ENCODE measurements at places on chromosomes 6 and 20.

GRCh38 chr6:2469428-2469827 lies 224.0 kb upstream of the GMDS start:
- DNase-seq = no peak

DNA sequence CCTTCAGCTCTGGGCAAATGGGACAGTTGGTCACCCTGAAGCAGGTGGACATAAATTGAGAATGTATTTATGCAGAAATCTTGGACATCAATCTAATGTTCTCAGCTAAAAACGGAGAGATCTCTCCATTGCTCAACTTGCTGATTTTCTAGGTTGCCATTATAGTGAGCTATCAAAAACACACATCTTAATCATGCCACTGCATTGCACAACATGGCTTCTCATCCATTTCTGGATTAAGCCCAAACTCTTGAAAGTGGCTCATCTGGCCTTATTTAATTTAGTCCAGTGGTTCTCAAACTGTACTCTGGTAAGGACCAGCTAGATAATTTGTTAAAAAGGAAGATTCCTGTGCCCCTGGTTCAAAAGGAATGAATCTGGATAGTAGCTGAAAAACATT lies 324.9 kb upstream of the CITED2 start:
- DNase-seq = no peak

DNA sequence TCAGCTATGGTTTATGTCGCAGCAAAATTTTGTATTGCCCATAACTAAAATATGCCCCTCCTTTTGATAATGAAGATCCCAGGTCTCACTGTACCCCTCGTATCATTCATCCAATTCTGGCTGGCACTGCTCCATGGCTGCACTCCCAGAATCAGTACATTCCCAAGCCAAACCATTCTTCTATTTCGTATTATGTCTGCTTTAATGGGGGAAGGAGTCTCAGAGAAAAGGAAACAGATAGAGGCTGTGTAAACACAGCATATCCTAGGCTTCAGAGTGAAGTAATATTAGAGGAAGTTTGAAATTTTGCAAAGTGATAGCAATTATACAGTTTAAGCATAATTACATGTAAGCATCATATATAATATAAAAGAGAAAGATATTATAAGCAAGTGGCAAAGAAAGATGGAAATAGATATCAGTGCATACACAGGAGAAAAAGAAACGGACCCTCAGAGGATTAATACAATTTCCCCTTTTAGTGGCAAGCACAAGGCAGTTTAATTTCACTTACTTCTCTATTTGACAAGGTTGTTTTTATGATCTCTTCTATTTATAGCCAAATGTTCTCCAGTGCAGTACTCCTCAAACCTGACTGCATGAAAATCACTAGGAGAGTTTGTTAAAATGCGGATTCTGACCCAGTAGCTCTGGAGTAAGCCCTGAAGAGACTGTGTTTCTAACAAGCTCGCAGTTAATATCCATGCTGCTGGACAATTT lies 56.5 kb upstream of the TENT5A start:
- no peak for DNase-seq

- no peak for DNase-seq
Observed at GRCh38 chr6:167214206-167214605, 56.4 kb upstream of the GPR31 start.

Measured in NCI-H446 treated with DMSO at 0.1 percent for 48 hours (cell line).